ENCODE measurements at places on chromosomes 5 and 9. TPM values are rescaled to one million over a fixed set of nuclear protein-coding genes. Genes with fewer than 3 reads are reported as not detected.

GRCh38 chr5:174413567-174414314 lies 310.6 kb upstream of the MSX2 start:
- no peak for DNase-seq

GRCh38 chr9:110248361-110248760 lies 7.9 kb downstream of the TXN start:
- DNase-seq, result no peak

DNA sequence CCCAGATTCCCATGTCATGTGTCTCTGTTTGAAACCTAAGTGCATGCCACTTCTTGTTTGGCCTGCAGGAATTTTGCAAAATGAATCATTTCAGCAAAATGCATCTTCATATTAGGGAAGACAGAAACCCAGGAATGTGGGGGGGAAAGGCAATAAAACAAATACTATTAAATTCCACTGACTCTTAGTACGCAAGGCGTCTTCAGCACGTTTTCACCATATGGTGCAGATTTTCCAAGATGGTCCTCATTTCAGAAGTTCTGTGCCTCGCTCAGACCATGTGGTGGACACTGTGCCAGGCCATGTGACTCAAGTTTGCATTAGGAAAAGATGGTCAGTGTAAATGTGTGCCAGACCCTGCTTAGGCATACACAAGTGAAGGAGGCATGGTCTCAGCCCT lies 184.0 kb downstream of the ACTL7B start:
- DNase-seq, result no peak

GRCh38 chr9:126985870-126986498 lies 71.4 kb downstream of the RALGPS1 start:
- DNase-seq, result no peak

- DNase-seq, result no peak
These were observed 79.3 kb upstream of the TBC1D2 start for GRCh38 chr9:98334796-98335195.

GRCh38 chr5:170362102-170362501 lies 27.1 kb downstream of the KCNMB1 start:
- no peak for DNase-seq

GRCh38 chr5:143976055-143976454 lies 164.1 kb downstream of the HMHB1 start:
- DNase-seq, result no peak

- no peak for DNase-seq
These were observed 194.3 kb upstream of the VLDLR start for GRCh38 chr9:2427120-2427891.

DNA sequence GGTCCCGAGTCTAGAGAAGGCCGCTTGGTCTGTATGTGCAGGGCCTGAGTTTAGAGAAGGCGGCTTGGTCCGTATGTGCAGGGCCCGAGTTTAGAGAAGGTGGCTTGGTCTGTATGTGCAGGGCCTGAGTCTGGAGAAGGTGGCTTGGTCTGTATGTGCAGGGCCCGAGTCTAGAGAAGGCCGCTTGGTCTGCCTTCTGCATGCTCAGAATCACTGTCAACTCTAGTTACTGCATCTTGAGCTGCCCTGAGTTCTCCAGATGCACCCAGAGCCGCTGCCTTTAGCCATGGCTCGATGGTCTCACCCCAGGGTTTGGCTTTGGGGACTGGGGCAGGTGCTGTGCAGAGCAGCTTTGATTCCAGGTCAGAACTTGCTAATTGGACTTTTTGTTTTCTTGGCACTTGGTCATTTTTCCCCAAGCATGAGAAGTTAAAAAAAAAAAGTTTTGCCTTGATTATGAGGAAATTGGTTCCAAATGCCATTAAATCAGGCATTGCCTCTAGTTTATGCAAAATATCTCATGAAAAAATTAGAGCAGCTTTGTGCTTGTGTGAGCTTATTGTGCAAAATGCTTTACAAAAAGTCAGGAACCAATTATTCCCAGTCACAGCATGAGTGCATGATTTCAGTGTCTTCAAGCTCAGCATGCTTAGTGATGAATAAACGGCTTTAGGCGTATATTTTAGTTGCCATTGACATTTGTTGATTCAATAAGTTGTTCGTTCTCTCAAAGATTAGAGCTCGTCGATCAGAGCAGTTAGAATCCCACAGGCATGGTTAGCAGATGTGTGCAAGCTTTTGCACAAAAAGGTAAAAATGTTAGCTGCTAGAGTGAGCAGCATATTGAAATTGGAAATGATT lies 25.4 kb upstream of the EXOC3 start:
- DNase-seq, result no peak

DNA sequence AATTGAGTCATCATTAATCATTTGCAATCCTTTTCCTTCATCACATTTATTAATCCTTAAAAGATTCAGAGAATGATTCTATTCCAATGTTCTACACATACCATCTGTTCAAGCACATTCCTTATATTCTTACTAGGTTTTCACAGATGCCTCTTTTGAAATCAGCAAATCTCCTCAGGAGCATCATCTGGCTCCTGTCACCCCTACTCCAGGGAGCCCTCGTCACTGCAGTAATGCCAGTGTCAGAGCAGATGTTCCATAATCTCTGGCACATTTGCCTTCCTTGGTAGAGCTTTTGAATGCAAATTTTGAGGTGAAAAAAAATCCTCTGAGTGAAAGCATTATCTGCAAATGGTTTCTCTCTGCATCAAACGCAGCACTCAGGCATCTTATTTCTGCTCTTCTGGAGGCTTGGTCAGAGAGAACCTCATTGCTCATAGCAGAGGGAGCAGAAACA lies 7.6 kb upstream of the KCNV2 start:
- no peak for DNase-seq

DNA sequence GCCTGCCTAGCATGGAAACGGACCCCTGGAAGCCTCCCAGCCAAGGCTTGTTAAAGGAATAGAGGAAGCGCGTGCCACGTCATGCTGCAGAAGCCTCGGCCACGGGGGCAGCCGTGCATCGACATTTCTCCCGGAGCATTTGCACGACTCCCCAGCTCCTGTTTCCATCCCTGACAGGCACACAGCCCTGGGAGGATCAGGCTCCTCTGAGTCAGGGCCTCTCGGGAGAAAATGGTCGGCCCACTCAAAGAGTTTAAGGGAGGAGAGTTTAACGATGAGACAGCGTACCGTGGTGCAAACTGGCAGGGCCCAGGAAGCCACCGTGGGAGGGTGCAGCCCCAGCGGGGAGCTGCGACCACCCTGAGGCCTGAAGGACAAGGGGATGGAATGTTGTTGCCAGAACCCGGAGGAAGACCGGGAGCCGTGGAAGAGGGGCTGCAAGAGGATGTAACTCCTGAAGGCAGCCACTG lies 213.6 kb downstream of the PAX5 start:
- DNase-seq, result no peak

DNA sequence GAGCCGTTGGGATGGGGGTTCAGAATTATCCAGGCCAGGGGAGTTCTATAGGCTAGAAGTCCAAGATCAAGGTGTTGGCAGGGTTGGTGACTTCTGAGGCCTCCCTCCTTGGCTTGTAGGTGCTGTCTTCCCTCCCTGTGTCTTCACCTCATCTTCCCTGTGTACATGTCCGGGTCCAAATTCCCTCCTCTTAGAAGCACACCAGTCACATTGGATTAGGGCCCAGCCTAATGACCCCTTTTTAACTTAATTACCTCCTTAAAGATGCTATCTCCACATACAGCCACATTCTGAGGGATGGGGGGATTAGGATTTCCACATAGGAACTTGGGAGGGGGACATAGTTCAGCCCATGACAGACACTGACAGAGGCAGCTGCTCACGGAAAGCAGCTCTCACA lies 12.1 kb downstream of the LRSAM1 start:
- DNase-seq, result no peak

Gene C9orf50
- not detected for total RNA-seq

Gene IFNA13
- not detected for total RNA-seq

Gene ERGIC1
- 41.5 TPM for total RNA-seq

Gene PCDHAC2
- total RNA-seq, result 33.5 TPM

Gene PCDHGA11
- 16.4 TPM for total RNA-seq

Gene PRXL2C
- 5.1 TPM for total RNA-seq
